Right cardiac atrium (tissue), 5 donors: ENCODE measurements at places on chromosomes 11 and 22. TPM values are rescaled to one million over a fixed set of nuclear protein-coding genes. Genes with fewer than 3 reads are reported as not detected.

Gene PACSIN3
- 137 TPM for polyA plus RNA-seq

Gene STIM1
- 10.8 TPM for polyA plus RNA-seq

Gene BARX2
- polyA plus RNA-seq = not detected

Gene TRIM49
- not detected for polyA plus RNA-seq

Gene POLR2L
- 278 TPM for polyA plus RNA-seq

Gene CDON
- polyA plus RNA-seq = 4.4 TPM

Gene SCN2B
- polyA plus RNA-seq = 4.1 TPM

GRCh38 chr22:27378311-27378800 lies 423.2 kb downstream of the MN1 start:
- no peak for DNase-seq

DNA sequence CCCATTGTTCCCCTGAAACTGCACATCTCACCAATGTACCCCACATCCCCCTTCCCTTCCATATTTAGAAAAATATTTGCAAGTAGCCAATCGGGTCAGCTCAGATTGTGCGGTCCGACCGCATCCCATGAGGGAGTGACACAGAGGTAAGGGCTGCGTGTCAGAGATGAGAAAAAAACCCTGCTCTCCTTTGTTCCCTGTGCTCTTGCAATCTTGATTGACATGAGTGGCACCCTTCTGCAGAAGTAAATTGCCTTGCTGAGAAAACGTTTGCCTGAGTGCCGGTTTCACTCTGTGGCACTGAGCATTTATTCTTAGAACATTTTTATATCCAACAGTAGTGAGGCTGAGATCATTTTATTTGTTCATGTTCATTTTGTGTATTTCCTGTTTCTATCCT lies 81.6 kb upstream of the CCDC90B start:
- no peak for DNase-seq

- no peak for DNase-seq
Measured at GRCh38 chr11:57172031-57172430, 9.7 kb upstream of the LRRC55 start.

- no peak for DNase-seq
Measured at GRCh38 chr11:17414317-17414737, 25.9 kb upstream of the KCNJ11 start.

- no peak for DNase-seq
Measured at GRCh38 chr22:27834364-27835185, 33.0 kb upstream of the MN1 start.

DNA sequence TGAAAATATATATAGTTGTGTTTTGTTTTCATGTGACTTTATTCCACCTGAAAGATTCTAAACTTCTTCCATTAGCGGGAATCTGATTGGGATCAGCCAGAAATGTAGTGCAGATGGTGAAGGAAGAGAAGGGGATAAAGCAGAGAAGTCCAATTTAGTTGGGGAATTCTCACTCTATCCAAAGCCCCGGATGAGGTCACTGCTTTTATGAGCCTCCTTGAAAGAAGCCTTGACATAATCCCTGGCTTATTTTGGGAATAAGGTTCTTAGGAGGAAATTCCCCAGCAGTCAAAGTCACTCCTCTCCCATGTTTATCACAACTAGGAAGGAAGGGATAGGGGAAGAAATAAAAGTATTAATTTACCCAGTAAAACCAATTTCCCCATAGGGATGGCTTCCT lies 41.1 kb downstream of the OSBP start:
- DNase-seq = no peak

- no peak for DNase-seq
Measured at GRCh38 chr22:19039448-19039780, 82.8 kb downstream of the DGCR2 start.

GRCh38 chr11:66316849-66317251 lies at the start of gene CD248:
TSS of gene CD248 (minus strand) at chr11:66317044. CDS start at chr11:66317027, 17 bp downstream.
- peak; percentile 86 for DNase-seq

DNA sequence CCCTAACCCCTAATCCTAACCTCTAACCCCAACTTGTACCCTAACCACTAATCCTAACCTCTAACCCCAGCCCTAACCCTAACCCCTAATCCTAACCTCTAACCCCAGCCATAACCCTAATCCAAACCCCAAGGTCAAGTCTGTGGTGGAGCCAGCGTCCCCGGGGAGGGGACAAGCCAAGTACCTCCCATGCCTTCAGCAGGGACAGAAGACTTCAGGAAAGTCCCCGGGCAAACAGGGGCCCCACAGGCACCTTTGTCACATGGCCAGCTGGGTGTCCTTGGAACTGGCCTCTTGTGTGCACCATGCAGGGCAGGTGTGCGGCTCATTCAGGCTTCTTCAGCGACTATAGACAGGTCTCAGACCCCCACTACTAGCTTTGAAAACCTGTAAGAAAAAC lies 555.8 kb downstream of the BRD1 start:
- no peak for DNase-seq

DNA sequence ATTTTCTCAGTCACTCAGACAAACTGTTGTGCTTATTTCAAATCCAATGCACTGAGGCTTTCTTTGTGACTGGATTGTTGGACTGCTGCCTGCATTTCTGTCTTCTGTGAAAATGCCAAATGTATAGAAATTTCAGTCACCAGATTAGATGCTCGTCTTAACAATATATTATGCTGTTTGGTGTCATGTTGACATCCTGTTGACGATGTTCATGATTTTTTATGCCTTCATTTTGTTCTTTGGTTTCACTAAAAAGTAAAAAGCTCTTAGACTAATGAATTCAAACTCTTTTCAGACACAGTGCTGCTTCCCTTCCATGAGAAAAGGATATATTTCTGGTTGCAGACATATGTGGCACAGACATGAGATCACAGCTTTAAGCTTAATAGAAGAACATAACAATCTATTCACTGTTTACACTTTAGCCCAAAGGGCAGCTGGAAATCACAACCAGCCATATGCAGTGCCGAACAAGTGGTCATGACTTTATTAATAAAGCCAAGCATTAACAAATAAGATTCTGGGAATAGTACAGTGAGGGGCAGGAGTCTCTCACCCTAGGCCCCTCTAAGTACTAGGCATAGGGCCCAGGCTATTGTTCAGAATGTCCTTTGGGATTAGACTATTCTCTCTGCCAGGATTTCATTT lies 9.4 kb upstream of the SOX6 start:
- DNase-seq = no peak

DNA sequence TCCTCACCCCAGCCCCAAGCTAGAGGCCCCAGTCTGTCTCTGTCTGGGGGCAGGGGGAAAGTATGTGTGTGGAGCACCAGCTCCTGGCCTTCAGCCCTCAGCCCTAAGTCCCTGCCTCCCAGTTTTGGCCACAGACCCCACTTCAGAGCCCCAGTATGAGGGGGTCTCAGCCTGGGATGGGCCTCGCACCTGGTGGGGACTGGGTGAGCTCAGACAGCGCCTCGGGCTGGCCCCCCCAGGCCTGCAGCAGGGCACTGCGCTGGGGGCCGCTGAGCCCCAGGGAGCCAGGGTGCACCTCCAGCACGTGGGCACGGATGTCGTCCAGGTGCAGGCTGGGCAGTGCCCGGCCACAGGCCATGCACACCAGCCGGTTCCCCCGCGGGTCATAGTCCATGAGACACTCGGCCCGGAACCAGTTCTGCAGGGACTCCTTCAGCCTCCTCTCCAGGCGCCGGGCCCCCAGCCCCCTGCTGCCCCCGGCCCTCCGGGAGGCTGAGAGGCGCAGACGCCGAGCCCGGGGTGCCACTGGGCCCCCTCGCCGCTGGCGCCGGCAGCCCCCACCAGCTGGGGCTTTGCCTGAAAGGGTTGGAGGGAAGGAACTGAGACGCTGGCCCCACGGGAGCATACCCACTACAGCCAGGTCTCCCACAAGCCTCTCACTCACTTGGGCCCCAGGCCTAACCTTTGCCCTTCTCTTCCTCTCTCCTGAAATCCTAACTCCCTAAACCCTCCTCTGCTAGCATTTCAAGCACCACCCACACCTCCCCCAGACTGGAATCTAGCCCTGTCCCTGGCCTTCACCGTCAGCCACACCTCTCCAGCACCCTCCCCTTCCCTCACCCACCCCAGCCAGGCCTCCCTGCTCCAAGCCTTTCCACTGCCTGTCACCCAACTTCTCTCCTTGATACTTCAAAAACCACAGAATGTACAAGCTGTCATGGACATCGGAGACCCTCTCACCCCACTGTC lies 3.6 kb downstream of the ZFTA start:
- peak; percentile 61 for DNase-seq

DNA sequence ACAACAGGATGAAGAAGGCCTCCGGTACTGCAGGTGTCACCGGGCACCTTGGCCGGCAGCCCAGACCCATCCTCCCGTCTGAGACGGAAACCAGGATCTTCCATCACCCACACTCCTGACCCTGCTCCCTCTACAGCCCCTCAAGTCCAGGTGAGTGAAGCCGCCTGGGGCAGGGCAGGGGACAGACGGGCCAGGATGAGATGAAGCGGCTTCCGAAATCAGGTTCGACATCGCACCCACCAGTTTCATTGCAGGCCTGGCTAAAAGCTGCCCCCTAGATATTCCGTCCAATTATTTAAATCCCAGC lies 639.1 kb downstream of the TBC1D22A start:
- DNase-seq = no peak

GRCh38 chr11:107741044-107741823 lies 29.4 kb upstream of the SLN start:
- no peak for DNase-seq

GRCh38 chr11:46117842-46118241 lies 3.4 kb downstream of the PHF21A start:
- no peak for DNase-seq

- DNase-seq = peak; percentile 7
Measured at GRCh38 chr22:44091021-44091721, 67.1 kb downstream of the PARVB start.

GRCh38 chr22:47163481-47163855 lies 401.0 kb downstream of the TBC1D22A start:
- DNase-seq = no peak

DNA sequence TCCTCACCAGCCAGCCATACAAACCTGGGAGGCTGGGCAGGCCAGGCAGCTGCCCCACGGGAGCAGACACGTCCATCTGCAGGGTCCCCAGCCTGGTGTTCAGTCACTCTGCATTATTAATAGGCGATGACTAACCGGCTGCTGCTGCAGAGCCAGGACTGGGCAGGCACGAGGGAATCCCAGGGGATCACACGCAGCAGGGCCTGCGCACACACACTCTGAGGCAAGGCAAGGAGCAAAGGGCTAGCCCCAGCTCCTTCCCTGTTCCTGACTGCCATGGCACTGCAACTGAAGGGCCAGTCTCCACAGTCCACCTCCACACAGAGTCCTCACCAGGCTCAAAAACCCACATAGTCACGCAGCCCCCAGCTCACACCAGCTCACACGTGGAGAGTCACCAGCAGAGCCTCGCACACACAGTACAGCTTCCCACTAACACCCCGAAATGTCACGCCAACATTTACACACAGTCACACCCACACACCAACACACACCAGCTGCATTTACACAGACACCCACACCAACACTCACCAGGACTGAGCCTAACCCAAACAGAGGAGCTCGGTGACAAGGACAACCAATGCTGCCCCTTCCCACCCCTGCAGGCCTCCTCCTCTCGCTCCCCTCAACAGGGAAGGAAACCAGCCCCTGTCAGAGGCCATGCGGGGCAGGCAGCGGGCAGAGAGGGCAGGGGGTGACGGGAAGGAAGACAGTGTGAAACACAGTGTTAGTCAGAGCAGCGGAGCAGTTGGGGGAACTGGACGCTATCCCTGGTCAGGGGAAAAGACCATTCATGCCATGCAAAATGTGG lies 47.3 kb downstream of the NRXN2 start:
- DNase-seq = peak; percentile 89

DNA sequence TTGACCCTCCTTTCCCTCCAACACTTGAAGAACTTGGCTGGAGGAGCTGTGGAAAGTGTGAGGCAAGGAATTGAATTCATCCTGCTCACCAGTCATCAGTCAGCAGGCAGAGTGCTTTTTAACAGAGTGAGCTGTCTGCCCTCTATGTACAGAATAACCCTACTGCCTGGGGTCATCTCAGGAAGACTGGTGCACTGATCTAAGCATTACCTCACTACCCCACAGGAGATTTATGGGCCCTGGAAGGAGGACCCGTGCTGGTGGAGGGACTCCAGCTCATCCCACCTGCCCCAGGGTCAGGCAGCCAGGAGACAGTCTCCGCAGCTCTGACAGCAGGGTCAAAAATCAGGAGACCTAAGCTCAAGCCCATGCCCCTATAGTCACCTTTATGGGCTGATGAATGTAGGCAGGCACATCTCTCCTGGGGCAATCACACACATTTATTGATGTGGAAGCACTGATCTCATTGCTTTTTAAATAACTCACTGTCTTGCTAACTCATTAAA lies 270.8 kb upstream of the SESN3 start:
- DNase-seq = no peak

DNA sequence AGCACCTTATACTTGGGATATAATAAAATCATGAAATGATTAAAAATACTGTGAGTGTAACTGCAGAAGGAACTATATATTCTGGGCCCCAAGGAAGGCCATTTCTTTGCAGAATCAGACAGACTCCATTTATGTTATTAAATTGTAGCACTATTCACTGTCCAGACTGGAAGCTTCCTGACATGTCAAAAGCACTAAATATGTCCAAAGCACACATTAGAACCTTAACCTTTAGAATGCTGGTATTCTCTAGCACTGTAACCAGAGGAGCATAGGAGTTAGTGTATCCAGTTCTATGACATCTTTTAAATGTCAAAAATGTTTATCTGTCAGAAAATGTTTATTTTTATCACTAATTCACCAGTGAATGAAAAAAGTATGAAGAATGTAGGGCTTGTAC lies 246.9 kb downstream of the CADM1 start:
- no peak for DNase-seq

DNA sequence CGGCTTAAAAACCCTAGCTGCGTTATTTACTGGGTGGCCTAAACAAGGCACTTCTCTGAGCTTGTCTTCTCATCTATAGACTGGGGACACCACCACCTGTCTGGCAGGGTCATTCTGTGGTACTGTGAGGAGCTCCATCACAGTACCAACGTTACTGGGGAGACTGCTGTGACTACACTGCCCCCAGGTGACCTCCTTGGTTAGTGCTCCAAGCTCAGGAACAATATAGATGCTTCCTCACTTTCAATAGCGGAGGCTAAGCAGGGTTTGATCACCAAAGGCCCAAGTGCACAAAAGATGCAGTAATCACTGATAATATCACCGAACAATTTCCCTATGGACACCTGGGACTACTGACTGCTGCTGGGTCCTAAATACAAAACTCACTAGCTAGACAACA lies 18.8 kb downstream of the PRPF19 start:
- DNase-seq = no peak

GRCh38 chr11:103958475-103959215 lies 77.8 kb upstream of the DDI1 start:
- DNase-seq = no peak

- DNase-seq = no peak
Measured at GRCh38 chr11:116360221-116360941, 412.4 kb downstream of the BUD13 start.

DNA sequence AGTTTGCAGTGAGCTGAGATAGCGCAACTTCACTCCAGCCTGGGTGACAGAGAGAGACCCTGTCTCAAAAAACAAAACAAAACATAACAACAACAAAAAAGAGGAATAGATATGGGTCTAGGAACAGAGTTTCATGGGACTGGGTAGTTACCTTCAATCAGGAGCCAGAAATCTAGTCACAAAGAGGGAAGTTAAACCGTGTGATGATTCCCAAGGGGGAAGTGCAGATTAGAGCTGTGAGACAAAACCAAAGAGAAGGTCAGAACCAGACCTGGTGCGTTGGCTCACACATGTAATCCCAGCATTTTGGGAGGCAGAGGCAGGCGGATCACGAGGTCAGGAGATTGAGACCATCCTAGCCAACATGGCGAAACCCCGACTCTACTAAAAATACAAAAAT lies 42.1 kb upstream of the LARGE1 start:
- DNase-seq = no peak

GRCh38 chr22:40592352-40593113 lies 44.0 kb downstream of the MRTFA start:
- no peak for DNase-seq
